ENCODE measurements at places on chromosomes 7 and 10.
A peak's percentile ranks its signal among the peaks of the same experiment; 100 is the strongest.

GRCh38 chr10:7572391-7572790, 94.4 kb downstream of the ITIH5 start:
- no peak for DNase-seq

DNA sequence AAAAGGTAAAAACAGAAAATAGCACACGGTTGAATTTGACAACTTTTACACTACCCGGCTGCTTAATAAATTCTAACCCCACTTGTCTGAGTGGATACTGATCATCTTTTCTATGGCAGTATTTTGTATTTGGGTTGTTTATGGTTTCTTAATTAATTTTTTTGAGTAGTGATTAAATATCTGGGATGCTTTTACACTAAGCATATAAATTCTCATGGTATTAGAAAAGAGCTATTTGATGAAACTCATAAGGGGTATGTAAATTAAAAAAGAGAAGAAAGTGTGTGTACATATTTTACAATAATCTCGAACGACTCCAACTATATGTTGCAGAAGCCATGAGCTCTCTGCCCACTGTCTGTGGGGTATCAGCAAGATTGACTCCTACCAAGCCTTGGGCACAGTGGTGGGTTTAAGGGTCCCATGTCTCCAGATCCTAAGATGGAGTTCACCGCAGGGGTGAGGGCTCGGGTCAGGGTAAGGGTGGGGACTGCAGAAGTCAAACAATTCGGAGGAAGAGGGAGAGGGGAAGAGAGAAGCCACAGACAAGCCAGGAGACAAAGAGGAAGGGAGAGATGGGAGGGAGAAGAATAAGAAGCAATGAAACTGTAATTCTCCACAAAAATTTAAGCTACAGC, 7.6 kb upstream of the HOXA13 start:
- no peak for DNase-seq

DNA sequence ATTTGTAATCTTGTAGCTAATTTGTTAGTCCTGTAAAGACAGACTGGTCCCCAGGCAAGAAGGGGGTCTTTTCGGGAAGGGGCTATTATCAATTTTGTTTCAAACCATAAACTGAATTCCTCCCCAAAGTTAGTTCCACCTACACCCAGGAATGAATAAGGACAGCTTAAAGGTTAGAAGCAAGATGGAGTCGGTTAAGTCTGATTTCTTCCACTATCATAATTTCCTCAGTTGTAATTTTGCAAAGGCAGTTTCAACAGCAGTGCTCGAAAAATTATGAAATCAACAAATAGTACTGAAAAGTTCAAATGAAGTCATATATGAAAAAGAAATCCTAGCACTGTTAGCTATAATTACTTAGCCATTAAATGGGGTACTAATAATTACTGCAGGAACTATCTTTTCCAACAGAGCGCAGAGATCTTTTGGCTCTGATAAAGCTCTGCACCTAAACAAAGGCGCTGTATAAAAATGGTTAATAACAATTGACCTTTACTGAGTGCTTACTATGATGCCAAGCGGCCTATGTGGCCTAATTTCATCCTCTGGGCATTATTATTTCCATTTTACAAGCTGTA, 756 bp upstream of the SEC24C start:
- DNase-seq: no peak

- DNase-seq: no peak
These were observed 134.0 kb upstream of the SEMA3D start for GRCh38 chr7:85320699-85321476.

- no peak for DNase-seq
These were observed 8.0 kb downstream of the LAMB4 start for GRCh38 chr7:108122181-108122580.

- peak; percentile 46 for DNase-seq
These were observed 634 bp downstream of the EZH2 start for GRCh38 chr7:148883266-148884048.

DNA sequence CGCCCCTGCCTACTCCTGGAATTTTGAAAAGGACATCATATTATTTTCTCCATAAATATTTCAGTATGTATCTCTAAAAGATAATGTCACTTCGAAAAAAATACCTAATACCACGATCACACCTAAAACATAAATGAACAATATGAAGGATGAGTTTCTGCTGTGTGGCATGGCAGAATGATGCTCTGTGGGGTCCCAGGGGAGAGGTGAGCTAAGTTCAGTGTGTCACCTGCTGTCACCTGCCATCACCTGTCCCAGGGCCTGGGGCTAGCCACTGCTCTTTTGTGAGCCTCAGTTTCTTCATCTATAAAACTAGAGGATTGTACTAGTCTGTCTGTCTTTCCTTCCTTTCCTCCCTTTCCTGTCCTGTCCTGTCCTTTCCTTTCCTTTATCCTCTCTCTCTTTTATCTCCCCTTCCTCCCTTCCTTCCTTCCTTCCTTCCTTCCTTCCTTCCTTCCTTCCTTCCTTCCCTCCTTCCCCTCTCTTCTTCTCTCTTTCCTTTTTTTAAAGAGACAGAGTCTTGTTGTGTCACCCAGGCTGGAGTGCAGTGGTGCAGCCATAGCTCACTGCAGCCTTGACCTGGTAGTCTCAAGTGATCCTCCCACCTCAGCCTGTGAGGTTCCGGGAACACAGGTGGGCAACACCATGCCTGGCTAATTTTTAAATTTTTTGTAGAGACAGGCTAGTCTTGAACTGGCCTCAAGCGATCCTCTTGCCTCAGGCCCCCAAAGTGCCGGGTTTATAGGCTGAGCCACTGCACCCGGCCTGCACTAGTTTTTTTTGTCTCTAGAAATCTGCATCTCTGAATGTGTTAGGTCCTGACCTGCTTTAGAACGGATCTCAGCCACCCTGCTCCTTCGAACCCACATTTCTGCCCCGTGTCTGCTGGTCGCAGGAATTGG, 43.1 kb downstream of the CUX1 start:
- DNase-seq: no peak

GRCh38 chr10:35421553-35422178, 85.4 kb downstream of the CCNY start:
- no peak for DNase-seq

DNA sequence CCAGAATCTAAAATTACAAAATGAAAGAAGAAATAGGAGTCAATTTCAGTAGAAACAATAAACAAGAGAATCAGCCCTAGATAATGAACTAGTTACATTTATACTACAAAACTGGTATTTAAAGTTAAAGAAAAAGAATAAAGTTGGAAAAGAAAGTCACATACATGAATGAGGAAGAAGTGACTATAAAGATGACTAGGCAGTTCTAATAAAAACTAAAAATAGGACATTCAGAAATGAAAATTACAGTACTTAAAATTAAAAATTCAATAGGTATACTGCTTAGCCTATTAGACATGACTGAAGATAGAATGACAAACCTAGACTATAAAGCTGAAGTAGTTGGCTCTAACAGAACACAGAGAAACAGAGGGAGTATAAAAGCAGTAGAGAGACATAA, 108.8 kb downstream of the AHR start:
- no peak for DNase-seq

- peak; percentile 48 for DNase-seq
These were observed 72.4 kb downstream of the ABCC2 start for GRCh38 chr10:99854860-99855259.

DNA sequence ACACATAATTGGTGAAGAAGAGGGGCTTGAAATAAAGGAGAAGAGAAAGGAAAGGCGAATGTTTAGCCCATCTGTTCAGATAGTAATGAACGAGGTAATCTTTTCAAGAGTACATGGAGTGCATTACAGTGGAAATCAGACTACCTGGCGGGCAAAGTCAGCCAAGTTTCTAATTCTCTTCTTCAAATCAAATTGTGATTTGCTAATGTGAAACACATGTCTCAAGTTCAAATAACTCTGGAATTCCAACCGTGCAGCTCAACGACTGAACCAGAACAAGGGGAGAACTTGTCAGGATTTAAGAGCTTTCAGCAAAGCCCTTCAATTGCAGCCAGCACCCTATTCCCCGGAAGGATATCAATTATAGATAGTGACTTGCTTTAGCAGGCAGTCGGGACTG, 216.9 kb downstream of the GLI3 start:
- no peak for DNase-seq

GRCh38 chr7:93046641-93047040, 71.1 kb downstream of the SAMD9 start:
- DNase-seq: no peak

GRCh38 chr7:21371360-21371759, 56.5 kb upstream of the SP4 start:
- DNase-seq: no peak

- no peak for DNase-seq
These were observed 73.3 kb downstream of the WIPF3 start for GRCh38 chr7:29879609-29880008.

DNA sequence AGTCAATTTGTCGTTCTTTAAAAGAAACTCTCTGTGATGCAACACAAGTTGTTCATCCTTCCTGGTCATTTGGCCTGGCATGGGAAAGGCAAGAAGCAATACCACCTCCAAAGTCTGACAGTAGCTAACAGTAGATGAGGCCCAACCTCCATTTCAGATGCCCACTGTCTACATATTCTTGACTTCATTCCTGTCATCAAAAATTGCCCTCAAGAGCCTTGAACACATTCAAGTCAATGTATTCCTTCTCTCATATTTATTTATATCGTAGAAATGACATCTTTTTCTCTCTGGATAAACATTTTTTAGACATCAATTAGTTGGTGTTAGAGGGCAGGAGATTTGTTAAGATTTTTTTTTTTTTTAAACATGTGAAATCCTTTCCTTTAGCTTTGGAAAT, 33.7 kb downstream of the ABLIM1 start:
- DNase-seq: no peak

DNA sequence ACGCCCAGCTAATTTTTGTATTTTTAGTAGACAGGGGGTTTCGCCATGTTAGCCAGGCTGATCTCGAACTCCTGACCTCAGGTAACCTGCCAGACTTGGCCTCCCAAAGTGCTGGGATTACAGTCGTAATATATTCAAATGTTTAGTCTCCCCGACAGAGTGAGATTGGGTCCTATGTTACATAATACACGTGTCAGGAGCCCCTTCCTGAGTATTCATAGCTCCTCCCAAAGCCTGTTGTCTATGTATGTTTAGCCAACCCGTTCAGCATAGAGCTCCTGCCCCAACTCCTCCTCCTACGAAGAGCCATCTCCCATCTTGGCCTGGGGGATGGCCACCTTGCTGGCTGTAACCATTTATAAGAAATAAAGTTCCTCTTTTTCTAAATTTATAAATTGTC, 2.7 kb upstream of the PPP2R2D start:
- DNase-seq: no peak

- no peak for DNase-seq
These were observed 73.6 kb downstream of the EMX2 start for GRCh38 chr10:117616179-117616578.

DNA sequence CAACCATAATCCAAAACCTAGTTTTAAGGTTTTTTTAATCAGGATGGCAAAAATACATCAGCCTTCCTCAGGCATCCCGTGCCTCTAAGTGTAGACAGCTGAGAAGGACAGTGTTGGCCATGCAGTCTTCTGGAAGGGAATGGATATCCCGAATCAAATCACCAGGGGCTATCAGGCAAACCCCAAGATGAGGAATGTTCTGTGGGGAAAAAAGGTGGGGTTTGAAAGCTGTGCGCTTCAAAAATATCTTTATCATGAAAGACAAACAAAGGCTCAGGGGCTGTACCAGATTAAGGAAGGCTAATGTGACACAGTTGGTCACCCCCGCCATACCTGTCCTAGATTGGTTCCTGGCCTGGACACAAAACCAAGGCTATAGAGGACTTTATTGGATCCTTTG, 5.4 kb downstream of the TMEM273 start:
- DNase-seq: no peak

DNA sequence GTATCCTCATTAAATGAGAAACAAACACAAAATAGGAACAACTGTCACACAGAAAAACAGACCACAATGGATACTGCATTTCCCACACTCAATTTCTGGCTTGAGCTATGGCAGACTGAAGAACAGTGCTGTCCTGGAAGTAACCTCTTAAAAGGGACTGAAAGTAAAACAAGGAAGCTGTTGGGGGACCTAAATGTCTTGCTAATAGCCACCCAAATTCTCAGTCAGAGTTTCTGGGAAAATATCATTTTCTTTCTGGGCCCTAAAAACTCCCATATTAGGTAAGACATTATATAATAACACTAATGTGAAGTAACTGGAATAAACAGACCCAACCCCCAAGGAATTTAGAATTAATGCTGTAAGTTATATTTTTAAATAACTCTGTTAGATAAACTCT, 80.9 kb upstream of the TFEC start:
- DNase-seq: no peak

- DNase-seq: no peak
These were observed 133.7 kb downstream of the PTPRZ1 start for GRCh38 chr7:122006687-122007086.

- DNase-seq: no peak
These were observed 8.9 kb downstream of the MYO1G start for GRCh38 chr7:44969701-44970522.

GRCh38 chr10:4119107-4119506, 334.1 kb upstream of the KLF6 start:
- DNase-seq: no peak

DNA sequence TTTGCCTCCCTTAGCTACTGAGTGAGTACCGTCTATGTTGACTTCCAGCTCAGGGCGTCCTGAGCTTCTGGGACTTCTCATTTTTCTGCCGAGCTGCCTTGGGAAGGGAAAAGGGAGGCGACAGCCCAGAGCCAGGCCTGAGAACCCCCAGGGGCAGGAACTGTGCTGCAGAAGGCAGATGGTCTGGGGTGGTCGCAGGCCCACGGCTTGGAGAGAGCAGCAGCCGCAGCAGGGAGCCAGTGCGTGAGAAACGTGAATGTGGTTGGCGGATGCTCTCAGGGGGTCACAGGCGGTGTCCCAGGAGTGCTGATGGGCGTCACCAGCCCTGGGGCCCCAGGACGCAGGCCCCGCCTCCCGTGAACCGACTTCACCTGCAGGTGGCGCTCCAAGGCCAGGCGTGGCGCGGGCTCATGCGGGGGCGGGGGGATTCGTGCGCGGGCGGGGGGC, 9.2 kb upstream of the PWWP2B start:
- DNase-seq: peak; percentile 97
